A549 treated with CpdA at 1 μM for 4 hours (cell line): ENCODE measurements at places on chromosomes 1 and 21. TPM values are rescaled to one million over a fixed set of nuclear protein-coding genes. Genes with fewer than 3 reads are reported as not detected.

The BLACAT1 gene
- not detected in 5 replicates for total RNA-seq

The AIM2 gene
- total RNA-seq: not detected in 5 replicates

The MPZ gene
- total RNA-seq: 0.15 to 0.32 TPM (median 0.21 TPM) in 5 replicates

The SAMSN1 gene
- total RNA-seq: not detected in 5 replicates

The STYXL2 gene
- not detected in 5 replicates for total RNA-seq

The PALMD gene
- 0.38 to 0.71 TPM (median 0.49 TPM) in 5 replicates for total RNA-seq

The C8A gene
- total RNA-seq: not detected in 5 replicates

The TRIM58 gene
- not detected in 5 replicates for total RNA-seq

The FCRL5 gene
- not detected in 5 replicates for total RNA-seq

The INSRR gene
- not detected in 5 replicates for total RNA-seq

The PLA2G2D gene
- 0.03 TPM in 1 of 5 replicates, not detected in the others for total RNA-seq

The LMOD1 gene
- total RNA-seq: not detected in 5 replicates

The RYR2 gene
- 0.01 to 0.06 TPM (median 0.02 TPM) in 3 of 5 replicates, not detected in the others for total RNA-seq

The LCE1F gene
- not detected in 5 replicates for total RNA-seq

The RNF186 gene
- not detected in 5 replicates for total RNA-seq

The LRRC53 gene
- not detected in 5 replicates for total RNA-seq

The VHLL gene
- not detected in 5 replicates for total RNA-seq

The IFFO2 gene
- 11.2 to 20.2 TPM (median 17.5 TPM) in 5 replicates for total RNA-seq

The GJA9 gene
- 0.06 TPM in 1 of 5 replicates, not detected in the others for total RNA-seq

The ANGPTL1 gene
- total RNA-seq: not detected in 5 replicates

The CBS gene
- total RNA-seq: 10.8 to 11.9 TPM (median 11.7 TPM) in 5 replicates

The LRRIQ3 gene
- 0.81 to 1.1 TPM (median 0.94 TPM) in 5 replicates for total RNA-seq

The ZC3H12A gene
- 12.9 to 20.1 TPM (median 16.6 TPM) in 5 replicates for total RNA-seq

The SPRR2E gene
- not detected in 5 replicates for total RNA-seq

The CASQ1 gene
- total RNA-seq: not detected in 5 replicates

The VSIG8 gene
- 0.07 to 0.14 TPM in 2 of 5 replicates, not detected in the others for total RNA-seq

The MAB21L3 gene
- 0.04 TPM in 1 of 5 replicates, not detected in the others for total RNA-seq

The BEND5 gene
- not detected in 5 replicates for total RNA-seq

The RHD gene
- not detected in 5 replicates for total RNA-seq

The PRR9 gene
- not detected in 5 replicates for total RNA-seq

The BARHL2 gene
- total RNA-seq: not detected in 5 replicates

The GNPAT gene
- total RNA-seq: 34.0 to 41.5 TPM (median 37.5 TPM) in 5 replicates

The TEX38 gene
- total RNA-seq: not detected in 5 replicates

The TINAGL1 gene
- total RNA-seq: 0.50 to 0.97 TPM (median 0.71 TPM) in 5 replicates

The MAP1LC3C gene
- total RNA-seq: 0.15 to 0.44 TPM (median 0.20 TPM) in 3 of 5 replicates, not detected in the others

The ZFP69B gene
- total RNA-seq: 1.6 to 2.1 TPM (median 1.7 TPM) in 5 replicates

The CR1L gene
- 0.71 TPM in 1 of 5 replicates, not detected in the others for total RNA-seq

The MPL gene
- 0.09 to 0.22 TPM in 2 of 5 replicates, not detected in the others for total RNA-seq

The SMIM1 gene
- 0.47 to 1.9 TPM (median 1.2 TPM) in 4 of 5 replicates, not detected in the other for total RNA-seq

The CD46 gene
- total RNA-seq: 93.1 to 141 TPM (median 110 TPM) in 5 replicates

The HIPK1 gene
- 15.1 to 16.6 TPM (median 15.7 TPM) in 5 replicates for total RNA-seq

The HENMT1 gene
- total RNA-seq: 4.0 to 6.0 TPM (median 4.8 TPM) in 5 replicates

The OR2L2 gene
- total RNA-seq: 0.01 TPM in 1 of 5 replicates, not detected in the others
